ENCODE measurements at places on chromosomes 7 and 10.

- no peak for DNase-seq
These were observed 113.9 kb upstream of the FAM171A1 start for GRCh38 chr10:15485027-15485426.

DNA sequence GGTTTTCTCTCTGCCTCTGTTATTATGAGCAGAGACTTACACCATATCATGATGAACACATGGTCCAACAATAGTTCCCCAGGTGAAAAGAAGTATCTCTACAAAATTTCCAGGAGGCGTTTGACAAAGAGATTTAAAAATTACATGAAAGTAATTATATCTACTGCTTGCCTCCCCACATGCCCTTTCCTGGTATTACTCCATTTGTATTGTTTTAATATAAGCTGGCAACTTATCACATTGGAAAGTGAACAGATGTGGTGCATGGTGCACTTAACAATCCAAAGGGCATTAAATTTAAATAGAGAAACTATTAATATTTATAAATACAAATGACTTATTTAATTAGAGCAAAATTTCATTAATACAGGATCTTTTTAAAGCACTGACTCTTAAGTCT lies 638.2 kb downstream of the ANKRD7 start:
- DNase-seq, result no peak

DNA sequence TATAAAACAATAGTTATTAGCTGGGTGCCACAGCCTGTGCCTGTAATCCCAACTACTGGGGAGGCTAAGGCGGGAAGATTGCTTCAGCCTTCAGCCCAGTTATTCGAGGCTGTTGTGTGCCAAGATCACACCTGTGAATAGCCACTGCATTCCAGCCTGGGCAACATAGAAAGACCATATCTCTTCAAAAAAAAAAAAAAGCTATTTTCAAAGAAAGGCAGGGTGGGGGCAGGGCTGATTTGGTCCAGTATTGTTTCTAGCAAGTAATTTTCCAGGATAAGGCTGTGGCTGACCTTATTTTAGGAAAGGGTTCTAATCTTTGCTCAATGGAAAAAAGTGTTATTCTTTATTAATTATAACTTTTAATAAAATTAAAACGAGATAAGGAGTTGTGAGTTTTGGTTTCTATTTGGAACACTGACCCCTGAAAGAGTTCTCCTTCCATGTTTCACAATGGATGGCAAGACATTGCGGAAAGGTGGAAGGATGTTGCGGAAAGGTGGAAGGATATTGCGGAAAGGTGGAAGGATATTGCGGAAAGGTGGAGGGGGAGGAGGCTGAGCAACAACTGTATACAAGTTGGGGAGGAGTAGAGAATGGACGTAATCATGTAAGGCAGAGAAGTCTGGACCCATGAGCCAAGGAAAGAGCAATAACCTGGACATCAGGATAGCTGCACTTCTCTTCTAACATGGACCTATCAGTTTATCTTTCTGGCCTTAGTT lies 1.5 kb upstream of the C1GALT1 start:
- no peak for DNase-seq

- DNase-seq, result no peak
These were observed 240.0 kb downstream of the REEP3 start for GRCh38 chr10:63761243-63761642.

Data from fibroblast of skin of abdomen (primary cell).